ENCODE measurements at places on chromosomes 11 and 22.

DNA sequence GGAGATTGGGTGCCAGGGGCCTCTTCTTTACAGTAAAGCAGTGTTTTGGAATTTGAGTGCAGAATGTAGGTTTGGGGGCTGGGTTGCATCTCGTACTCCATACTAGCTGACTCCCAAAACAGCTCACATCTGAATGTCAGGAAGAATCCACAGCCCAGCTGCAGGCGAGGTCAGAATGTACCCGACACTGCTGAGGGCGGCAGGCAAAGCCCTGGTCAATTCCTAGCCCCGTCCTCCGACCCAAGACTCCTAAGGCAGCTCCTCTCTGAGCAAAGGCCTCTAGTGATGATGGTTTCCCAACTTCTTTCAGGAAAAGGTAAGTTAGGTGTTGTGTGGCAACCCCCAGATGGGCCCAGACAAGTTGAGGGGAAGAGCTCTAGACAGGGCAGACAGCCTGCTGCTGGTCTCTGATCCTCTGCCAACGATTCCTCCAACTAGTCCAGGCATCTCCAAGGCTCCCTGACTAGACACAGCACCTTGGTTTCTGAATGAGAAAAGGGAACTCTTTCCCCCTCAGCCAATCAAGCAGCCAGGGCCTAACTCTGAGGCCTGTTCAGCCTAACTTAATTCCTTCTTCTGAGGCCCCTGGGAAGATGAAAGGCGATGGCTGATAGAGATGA is 8.6 kb downstream of the LARGE2 start:
- no peak for DNase-seq

GRCh38 chr11:56637500-56637899 is 4.7 kb downstream of the OR5AP2 start:
- DNase-seq: no peak

GRCh38 chr11:29306527-29306926 is 710.3 kb downstream of the KCNA4 start:
- DNase-seq: no peak

GRCh38 chr11:44944853-44945235 is 5.8 kb downstream of the TP53I11 start:
- no peak for DNase-seq

DNA sequence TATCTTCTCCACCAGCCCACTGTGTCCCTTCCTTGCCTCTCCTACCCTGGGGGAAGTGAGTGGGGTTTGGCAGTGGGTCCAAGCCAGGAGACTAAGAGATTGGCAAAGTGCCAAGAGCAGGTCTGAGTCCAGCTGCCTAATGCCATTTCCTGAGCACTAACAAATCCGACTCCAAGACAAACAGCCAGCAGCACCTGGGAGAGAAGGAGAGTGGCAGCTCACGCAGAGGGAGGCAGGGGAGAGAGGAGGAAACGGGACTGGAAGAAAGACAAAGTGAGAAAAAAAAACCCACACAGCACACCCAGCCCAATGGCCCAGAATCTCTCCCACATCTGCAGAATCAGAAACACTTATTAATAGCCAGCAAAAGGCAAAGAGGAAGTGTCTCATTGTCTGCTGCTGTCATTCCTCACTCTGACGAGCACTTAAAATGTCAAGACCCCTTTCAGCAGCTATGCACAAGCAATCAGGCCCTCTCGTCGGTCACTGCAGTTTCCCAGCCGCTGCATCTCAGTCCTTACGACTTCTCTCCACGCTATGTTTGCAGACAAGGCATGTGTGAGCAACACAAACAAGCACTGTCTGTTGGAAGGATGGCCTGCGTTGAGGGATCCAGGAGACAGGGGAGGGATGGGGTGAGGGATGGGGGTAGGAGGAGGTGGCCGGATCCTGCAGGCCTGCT is 558.4 kb upstream of the CADM1 start:
- DNase-seq: no peak

GRCh38 chr11:88619656-88620385 is 282.3 kb upstream of the CTSC start:
- DNase-seq: no peak

GRCh38 chr11:86068138-86068871 is 579 bp downstream of the PICALM start:
- no peak for DNase-seq

GRCh38 chr11:5242933-5243815 is 6.5 kb downstream of the HBG1 start:
- no peak for DNase-seq

DNA sequence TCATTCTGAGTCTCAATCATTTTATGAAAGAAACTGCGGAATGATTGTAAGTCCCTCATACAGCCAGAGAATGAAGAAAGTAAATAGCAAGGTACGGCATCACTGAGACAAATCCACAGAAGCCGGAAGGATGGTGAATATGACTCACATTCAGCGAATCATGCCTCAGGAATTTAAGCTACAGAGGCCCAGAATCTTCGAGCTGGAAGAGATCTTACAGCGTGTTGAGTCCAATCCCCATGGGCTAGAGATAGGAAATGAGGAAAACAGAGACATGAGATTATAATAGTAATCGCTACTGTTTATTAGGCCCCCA is 173.2 kb downstream of the KIF18A start:
- no peak for DNase-seq

GRCh38 chr11:66495401-66495854 is 15.0 kb upstream of the BBS1 start:
- DNase-seq: no peak

GRCh38 chr11:47189100-47189834 is 3.0 kb upstream of the PACSIN3 start:
- DNase-seq: no peak

- no peak for DNase-seq
Observed at GRCh38 chr11:73297702-73298101, 10.4 kb upstream of the ARHGEF17 start.

DNA sequence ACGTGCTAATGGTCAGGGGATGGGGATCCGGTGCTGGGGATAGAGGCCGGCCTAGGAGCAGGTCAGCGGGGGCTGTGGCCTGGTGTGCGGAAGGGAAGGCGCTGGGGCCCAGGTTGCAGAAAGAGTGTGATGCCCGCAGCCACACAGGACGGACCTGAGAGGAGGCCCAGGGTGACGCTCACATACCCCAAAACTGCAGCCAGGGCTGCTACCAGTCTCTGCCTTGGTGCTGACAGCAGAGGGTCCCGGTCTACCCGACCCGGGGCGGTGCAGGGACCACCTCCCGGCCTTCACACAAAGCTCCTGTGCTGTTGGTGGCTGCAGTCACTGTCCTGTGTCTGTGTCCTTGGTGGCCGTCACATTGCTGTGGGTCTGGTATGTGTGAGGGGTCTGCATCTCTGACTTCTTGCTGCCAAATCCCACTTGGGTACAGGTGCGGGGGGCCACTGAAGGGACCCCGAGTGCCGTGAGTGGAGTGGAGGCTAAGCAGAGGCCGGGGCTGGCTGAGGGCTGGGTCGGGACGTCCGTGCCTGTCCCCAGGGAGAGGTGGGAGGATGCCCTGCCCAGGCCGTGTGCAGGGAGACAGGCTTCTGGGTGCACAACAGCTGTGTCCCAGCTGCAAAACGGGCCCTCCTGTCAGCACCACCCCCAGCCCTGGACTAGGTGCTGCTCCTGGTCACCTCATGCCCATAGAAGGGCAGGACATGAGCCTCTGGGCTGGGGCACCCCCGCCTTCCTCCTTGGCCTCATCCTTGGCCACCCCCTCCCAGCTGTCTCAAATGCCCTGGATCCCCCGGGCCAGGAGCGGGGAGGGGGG is 1.5 kb downstream of the LSP1 start:
- no peak for DNase-seq

DNA sequence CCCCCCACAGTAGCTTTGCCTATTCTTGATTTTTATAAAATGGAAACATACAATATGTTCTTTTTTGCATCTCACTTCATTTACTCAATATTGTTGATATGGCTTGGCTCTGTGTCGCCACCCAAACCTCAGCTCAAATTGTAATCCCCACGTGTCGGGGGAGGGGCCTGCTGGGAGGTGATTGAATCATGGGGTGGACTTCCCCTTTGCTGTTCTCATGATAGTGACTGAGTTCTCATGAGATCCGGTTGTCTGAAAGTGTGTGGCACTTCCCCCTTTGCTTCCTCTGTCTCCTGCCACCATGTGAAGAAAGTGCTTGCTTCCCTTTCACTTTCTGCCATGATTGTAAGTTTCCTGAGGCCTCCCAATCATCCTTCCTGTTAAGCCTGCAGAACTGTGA is 431.3 kb downstream of the MN1 start:
- DNase-seq: no peak

- no peak for DNase-seq
Observed at GRCh38 chr22:24429411-24430365, 2.3 kb downstream of the ADORA2A start.

GRCh38 chr11:77799338-77799737 is 21.2 kb downstream of the RSF1 start:
- DNase-seq: no peak

GRCh38 chr11:57279116-57279515 is 42.1 kb upstream of the APLNR start:
- no peak for DNase-seq

DNA sequence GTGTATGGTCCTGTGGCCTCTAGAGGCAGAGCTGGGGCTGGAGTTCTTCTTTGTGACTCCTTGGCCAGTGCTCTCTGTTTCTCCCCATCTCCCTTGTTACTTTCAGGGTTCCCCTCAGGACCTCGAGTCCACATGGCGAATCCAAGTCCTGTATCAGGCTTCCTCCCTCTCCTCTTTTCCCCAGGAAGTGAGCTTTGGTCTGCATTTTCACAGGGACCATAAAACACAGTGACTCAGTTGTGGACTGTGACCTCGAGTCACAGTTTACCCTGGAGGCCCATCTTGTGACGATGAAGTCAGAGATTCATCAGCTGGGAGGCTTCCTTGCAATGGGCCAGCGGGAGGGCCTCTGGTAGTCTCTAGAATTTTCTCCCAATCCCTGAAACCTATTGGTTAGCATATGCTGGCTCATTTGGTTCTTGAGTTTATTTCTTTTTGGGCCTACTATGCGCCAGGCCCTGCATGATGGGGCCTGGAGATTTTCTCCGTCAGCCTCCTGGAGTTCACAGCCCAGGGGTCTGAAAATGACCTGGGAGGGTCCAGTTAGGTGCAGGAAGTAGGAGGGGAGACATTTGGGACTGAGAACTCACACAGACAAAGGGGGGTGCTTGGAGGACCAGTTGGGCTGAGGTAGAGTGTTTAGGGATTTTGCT is 100.8 kb downstream of the KIAA1671 start:
- no peak for DNase-seq

GRCh38 chr11:133606124-133606523 is 73.8 kb upstream of the OPCML start:
- DNase-seq: no peak

- DNase-seq: no peak
Observed at GRCh38 chr22:50731811-50732624, 6.0 kb upstream of the ACR start.

DNA sequence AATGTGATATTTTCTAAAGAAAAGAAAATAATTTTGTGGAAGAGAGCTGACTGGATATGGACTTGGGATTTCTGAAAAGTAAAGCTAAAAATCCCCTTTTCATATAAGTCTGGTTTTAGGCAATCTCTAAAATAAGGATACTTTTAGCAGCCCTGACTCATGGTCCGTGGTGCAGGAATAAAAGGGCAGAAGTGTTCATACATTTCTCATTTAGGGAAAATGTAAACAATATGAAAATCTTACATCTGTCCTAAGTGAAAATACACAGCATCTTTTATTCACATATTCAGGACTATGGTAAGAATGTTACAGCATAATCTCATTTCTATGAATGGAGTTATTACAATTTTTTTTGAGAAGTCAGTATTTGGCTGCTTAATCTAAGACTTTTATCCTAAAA is 735 bp upstream of the ETS1 start:
- no peak for DNase-seq

- no peak for DNase-seq
Observed at GRCh38 chr22:49395617-49396016, 432.1 kb downstream of the BRD1 start.

GRCh38 chr11:128643661-128644317 is 50.1 kb upstream of the FLI1 start:
- DNase-seq: no peak

- no peak for DNase-seq
Observed at GRCh38 chr11:103257360-103257759, 148.1 kb downstream of the DYNC2H1 start.

DNA sequence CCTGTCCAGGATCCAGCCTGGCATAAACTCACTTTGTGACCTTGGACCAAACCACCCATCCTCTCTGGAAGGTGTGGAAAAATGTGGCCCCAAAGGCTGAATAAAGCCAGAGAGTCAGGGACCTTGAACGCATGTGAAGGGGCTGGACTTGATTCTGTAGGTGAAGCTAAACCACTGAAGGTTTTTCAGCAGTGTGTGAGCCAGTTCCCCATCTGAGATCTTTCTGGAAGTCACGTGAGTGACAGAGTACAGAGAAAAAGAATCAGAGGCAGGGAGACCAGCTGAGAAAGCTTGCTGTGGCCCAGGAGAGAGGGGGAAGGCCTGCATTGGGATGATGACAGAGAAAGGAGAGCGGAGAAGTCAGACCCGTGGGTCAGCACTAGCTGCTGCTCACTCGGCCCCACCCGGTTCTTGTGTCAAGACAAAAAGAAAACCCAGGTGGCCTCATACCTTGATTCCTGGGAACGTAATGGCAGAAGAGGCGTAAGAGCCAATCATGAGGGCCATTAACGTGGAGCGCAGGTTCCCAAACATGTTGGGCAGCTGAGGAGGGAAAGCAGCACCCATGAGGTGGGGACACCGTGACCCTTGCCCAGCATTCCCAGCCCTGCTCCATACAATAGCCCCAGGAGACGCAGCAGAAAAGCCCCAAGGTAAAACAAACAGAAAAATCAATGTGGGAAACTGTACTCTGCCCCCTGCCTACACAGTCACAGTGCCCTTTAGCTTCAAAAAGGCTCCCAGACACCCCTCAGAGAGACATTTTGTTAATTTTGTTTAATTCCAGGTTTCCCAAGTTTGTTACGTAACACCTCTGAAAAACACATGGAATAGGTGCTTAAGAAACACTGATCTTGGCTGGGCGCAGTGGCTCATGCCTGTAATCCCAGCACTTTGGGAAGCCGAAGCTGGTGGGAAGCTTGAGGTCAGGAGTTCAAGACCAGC is 17.9 kb downstream of the SLC43A1 start:
- DNase-seq: no peak

GRCh38 chr11:29448246-29448877 is 568.5 kb downstream of the KCNA4 start:
- DNase-seq: no peak

- no peak for DNase-seq
Observed at GRCh38 chr11:1031121-1031899, 5.2 kb downstream of the MUC6 start.

DNA sequence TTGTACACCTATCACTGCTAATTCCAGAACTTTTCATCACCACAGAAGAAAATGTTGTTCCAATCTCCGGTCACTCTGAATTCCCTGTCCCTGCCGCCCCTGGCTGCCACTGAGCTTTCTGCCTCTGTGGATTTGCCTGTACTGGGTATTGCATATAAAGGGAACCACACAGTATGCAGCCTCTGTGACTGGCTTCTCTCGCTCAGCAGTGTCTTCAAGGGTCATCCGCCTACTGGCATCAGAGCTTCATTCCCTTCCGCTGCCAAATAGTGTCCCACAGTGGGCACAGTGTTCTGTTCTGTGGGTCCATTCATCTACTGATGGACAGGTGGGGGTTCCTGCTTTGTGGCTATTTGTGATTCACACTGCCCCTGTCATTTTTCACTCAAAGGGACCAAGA is 5.3 kb downstream of the DHCR7 start:
- no peak for DNase-seq

- DNase-seq: no peak
Observed at GRCh38 chr22:38842512-38843200, 1.2 kb downstream of the NPTXR start.
